ENCODE measurements at places on chromosomes 12 and 14.

DNA sequence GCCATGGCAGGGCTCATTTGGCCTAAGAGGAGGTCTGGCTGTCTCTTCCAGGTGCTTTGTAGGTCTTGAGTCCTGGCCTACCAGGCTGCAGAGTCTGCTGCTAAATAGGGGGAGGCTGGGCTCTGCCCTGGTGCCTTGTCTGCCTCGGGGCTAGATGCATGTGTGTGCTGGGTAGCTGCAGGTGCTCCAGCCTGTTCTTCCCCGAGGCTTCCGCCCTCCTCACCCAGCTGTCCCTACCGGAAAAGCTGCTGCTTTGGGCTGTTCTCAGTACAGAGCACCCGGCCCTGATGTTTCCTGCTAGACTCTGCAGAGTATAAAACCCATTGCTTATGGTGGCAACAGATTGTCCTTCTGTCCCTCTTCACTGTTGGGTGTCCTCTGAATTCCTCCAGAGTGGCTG lies 37.7 kb downstream of the RAB35 start:
- no peak for DNase-seq

DNA sequence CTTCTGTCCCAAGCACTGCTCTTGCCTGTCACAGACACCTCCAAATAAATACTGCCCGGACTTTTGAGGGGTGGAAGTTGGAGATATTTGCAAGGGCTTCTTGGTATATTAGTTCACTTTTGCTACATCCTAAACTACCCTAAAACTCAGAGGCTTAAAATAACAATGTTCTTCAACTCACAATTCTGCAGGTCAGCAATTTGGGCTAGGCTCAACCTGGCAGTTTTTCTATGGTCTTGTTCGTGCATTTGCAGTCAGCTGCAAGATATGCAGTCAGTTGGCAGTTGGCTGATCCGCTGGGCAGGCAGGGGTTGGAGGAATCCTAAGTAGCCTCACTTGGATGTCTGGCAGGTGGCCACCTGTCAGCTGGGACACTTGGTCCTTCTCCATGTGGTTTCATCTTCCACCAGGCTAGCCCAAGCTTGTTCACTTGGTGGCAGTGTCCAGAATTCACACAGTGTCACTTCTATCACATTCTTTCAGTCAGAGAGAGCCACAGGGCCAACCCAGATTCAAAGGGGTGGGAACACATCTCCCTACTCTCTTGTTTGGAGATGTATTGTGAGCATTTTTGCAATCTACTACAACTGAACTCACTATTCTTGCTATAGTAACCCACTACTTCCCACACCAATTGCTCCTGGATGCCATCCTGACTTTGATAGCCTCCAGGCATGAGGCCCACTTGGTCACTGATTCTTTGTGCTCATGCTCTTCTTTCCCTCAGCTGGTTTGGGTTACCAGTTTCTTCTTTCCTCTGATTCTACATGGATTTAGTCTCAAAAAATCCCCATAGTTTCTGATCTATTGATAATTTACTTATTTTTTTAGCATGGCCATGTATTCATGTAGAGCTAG lies 27.8 kb upstream of the CAPRIN2 start:
- DNase-seq: no peak

DNA sequence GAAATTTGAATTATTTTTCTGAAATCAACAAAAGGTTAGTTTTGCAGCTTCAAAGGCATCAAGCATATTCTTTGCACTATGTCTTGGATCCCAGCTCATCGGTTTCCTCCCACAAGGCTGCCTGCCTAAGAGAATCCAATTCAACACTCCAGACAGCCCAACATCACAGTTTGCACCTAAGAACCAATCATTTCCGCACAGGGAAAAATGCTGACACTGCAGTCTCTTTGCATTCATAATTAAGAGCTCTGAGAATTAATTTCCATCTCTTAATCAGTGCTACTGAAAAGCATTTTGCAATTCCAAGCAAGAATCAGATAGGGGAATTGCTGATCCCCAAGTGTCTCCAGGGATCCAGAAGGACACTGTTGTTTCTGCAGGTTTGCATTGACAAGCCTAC lies 175.9 kb downstream of the PIWIL1 start:
- DNase-seq: no peak

GRCh38 chr14:69532561-69533340 lies 41.9 kb downstream of the CCDC177 start:
- no peak for DNase-seq

DNA sequence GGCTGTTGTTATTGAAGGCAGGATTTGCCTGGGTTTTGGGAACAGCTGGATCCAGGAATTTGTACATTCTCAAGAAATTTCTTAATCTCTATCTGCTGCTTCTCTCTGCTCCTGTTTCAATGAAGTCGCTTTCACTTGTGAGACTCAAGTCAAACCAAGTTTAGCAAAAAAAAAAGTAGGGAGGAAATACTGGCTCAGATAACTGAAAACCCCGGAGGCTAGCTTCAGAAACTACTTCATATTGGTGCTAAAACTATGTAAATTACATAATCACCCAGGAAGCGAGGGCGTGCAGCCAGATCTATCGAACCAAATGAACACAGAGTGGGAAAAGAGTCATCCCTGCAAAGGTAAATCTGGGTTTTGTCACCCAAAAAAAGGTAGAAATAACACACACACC lies 68.3 kb upstream of the FICD start:
- no peak for DNase-seq

GRCh38 chr12:69071091-69071370 lies 138.1 kb upstream of the CPM start:
- DNase-seq: no peak

GRCh38 chr14:68309616-68310015 lies 483.3 kb downstream of the ZFP36L1 start:
- DNase-seq: no peak

GRCh38 chr12:31331242-31331641 lies 5.3 kb upstream of the SINHCAF start:
- no peak for DNase-seq

DNA sequence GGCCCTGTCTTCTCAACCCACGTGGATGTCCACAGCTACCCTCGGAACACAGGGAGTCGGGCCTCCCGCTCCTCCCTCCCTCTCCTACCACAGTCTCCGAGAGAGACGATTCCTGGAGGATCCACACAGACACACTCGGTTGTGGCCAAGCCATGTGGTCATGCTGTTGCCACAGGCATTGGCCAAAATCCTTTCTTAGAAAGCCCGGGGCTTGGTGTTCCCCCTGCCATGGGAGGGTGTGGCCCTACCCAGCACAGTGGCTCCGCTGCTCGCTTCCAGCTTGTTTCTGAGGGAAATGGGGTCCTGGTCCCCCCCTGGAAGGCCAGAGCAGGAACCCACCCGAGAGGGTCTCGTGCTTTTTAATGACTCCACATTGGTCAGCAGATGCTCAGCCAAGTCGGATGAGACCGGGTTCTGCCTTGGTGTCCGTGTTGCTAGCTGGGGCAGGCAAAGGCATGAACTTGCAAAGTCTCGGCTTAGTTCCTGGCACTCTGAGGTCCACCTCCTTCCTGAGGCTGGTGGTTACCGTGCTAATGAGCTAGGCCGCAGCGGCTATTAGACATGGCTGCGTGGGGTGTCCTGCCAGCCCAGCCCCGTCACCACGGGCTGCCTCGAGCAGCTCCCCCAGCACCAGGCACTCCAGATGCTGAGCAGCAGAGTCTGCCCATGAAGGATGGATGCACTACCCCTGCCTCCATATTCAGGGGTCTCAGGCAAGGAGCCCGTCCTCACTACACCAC lies 46.8 kb upstream of the MEG3 start:
- DNase-seq: no peak

DNA sequence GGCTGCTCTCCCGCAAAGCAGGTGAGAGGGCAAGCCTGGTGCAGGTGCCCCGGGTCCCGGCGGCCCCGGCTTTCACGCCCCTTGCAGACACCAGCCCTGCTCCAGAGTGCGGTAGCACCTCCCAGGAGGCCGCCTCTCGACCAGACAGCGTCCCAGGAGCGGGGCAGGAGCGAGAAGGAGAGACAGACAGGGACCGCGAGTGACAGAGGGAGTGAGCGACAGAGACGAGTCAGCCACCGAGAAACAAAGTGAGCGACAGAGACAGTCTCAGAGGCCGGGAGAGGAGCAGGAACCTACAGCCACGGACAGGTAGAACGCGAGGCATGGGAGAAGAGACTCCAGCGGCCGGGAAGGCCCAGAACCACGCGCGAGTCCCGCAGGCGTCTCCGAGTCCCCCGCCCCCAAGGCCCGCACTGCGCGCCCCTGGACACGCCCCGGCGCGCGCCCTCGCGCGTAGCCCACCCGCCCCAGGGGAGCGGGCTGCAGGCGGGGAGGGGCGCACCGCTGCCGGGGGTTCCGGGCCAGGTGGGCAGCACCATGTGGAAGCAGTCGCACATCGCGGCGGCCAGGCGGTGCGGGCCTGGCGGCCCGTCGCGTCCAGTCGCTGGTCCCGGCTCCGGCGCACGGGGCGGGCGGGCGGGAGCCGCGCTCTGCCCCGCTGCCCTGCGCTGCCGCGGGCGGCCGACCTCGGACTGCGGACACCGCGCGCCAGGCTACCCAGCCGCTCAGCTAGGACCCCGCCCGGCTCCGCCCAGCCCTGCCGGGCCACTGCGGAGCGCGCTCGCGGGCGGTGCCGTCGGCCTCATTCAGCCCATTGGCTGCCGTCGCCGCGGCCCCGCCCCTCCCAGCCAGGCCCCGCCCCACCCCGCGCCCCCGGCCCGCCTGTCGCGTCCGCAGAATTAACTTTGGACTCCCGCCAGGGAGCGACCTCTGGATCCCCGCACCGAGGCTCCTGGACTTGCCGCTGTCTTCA lies at the start of gene AHNAK2:
Gene AHNAK2 (minus strand): TSS at position 694 of the 973 bp plus-strand sequence. CDS start 137 bp downstream, at position 557.
- no peak for DNase-seq

DNA sequence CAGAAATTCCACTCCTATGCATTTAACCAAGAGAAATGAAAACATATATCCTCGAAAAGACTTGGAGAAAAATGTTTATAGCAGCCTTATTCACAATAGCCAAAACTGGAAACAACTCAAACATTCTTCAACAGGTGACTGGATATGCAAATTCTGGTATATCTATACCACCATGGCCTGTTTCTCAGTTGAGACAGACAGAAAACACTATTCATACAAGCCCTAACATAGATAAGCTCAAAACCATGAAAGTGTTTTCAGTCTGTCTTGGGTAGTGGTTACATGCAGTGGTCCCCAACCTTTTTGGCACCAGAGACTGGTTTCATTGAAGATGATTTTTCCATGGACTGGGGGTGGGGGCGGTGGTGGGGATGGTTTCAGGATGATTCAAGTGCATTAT lies 83.8 kb downstream of the SRGAP1 start:
- no peak for DNase-seq

GRCh38 chr14:100815478-100816285 lies 10.2 kb upstream of the MEG3 start:
- DNase-seq: peak; percentile 19

- no peak for DNase-seq
Observed at GRCh38 chr12:79973801-79974200, 38.9 kb upstream of the PPP1R12A start.

DNA sequence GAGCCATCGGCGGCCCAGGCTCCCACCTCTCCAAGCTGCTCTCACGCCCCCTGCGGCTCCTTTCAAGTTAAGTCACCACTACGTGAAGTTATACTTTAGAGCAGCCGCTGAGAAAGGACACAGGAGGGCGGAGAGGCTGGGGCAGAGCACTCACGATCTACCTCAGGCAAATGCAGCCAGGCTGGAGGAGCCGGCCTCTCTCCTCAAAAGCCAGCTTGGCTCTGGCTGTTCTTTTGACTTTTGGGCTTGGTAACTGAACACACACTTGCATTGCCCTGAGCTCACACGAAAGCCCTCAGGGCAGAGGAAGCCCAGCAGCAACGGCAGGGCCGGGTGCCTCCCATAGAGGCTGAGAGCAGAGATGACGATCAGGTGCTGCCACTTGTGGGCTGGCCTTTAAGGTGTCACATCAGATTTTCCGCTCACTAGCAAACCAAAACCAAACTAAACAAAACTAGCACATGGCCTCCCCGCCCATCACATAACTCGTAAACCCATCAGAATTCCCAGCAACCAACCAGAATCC lies 75.2 kb downstream of the PITPNM2 start:
- DNase-seq: no peak

- DNase-seq: no peak
Observed at GRCh38 chr14:80798211-80798610, 143.3 kb downstream of the CEP128 start.

DNA sequence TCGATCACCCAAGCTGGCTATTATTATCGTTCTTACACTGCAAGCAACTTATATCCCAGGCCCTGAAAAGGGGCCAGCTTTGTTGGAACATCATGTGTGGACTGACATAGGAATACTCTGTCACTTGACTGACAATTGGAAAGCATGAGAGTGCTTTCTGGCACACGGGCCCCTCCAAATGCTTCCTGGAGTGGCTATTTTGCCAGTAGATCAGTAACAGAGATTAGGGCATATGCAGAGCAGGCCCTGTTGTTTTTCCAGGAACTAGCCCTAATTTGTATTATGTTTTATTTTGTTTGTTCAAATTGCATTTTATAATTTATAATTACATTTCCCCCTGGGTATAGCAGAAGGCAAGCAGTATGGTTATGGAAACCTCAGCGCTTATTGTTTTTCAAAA lies 170.1 kb upstream of the FRMD6 start:
- no peak for DNase-seq

DNA sequence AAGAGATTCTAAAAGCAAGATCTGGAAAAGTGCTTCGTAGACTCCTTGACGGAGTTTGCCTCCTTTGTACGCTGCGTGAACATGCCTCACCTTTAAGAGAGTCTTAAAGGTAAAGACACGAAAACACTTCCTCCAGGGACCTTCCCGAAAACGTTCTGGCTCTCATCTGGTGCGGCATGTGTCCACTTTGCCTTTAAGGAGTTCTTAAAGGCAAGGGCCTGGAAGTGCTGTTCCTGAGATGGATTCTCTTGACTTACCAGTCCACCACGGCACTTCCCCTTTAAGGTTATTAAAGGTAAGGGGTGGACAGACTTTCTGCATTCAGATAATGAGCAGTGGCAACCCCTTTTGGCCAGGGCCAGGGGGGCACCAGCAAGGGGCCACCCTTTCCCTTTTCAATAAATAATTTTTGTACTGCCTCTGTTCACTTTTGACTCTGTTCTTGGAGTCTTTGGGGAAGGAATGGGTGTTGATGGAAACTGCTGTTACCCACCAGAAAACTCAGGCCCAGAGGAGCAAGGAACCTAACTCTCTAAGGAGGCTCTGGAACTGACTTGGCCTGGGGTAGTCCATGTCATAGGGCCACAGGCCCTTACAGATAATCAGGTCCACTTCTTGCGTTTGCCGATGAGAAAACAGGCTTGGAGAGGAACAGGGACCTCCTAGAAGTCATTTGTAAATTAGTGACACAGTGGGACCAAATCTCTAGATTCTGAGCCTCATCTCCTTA lies 4.4 kb downstream of the REM2 start:
- DNase-seq: no peak

GRCh38 chr14:99415496-99416281 lies 65.0 kb downstream of the SETD3 start:
- DNase-seq: peak; percentile 56

GRCh38 chr12:31219521-31219920 lies 106.4 kb downstream of the SINHCAF start:
- DNase-seq: no peak

DNA sequence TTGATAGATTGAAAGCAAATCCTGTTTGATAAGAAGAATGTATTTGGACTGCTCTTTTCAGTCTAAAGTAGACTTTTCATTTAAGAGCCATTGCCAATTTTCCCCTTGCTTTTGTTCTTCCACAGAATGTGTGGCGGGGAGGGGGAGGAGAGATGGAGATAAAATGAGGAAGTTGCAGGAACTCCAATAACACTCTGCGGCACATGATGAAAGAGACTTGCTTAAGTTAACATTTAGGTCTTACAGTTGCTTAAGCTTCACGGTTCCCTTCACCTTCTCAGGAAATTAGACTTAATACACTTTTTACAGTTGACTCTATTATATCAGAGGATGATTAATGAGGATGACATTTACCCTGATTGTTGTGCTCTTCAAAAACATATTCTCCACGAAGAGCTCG lies 537.3 kb downstream of the TMTC2 start:
- DNase-seq: no peak

- DNase-seq: no peak
Observed at GRCh38 chr12:105040476-105040875, 43.8 kb downstream of the ALDH1L2 start.

All from non-pigmented ciliary epithelial cell (primary cell).